ENCODE measurements at places on chromosomes 6 and 20.
A peak's percentile ranks its signal among the peaks of the same experiment; 100 is the strongest.

GRCh38 chr20:43508604-43509040 is 1.1 kb downstream of the L3MBTL1 start:
- no peak for DNase-seq

DNA sequence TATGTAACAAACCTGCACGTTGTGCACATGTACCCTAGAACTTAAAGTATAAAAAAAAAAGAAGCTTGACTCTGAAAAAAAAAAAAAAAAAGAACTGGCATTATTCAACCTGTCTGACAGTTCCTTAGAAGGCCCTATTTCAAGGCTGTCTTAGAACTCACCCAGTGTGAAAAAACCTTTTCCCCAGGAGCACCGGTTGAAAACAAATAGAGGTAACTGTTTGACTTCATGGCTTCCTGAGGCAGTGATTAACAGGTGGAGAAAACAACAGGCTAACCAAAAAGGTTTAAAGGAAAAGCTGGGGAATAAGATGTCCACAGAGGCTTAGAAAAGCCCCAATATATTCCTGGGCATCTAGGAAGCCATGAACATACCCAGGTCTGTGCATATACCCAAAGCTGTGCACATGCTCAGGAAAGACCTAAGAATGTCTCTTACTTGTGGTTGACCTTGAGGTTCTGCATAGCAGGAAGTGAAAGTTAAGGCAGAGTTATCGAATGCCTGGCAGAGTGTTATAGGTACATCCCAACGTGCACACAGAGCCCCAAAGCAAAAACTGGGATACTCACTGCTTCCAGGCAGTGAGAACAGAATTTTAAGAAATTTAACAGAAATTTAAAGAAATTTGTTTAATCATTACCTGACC is 7.0 kb downstream of the UQCC1 start:
- DNase-seq, result no peak

DNA sequence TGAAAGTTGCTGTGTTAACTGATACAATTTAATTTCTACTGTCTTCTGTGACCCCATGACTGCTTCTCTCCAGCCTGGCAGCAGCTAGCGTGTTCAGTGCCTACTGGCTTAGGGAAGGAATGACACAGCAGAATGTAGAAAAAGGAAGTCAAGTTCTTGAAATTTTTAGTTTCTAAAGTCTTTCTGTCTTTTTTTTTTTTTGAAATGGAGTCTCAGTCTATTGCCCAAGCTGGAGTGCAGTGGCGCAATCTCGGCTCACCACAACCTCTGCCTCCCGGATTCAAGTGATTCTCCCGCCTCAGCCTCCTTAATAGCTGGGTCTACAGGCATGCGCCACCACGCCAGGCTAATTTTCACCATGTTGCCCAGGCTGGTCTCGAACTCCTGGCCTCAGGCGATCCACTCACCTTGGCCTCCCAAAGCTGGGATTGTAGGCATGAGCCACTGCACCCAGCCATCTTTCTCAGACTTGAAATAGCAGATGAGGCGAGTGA is 39.3 kb downstream of the PCNA start:
- peak; percentile 16 for DNase-seq

GRCh38 chr6:75963569-75963968 is 108.9 kb downstream of the IMPG1 start:
- no peak for DNase-seq

GRCh38 chr20:57236813-57237584 is 29.4 kb downstream of the BMP7 start:
- no peak for DNase-seq

- no peak for DNase-seq
Observed at GRCh38 chr6:87012743-87013142, 75.4 kb downstream of the HTR1E start.

DNA sequence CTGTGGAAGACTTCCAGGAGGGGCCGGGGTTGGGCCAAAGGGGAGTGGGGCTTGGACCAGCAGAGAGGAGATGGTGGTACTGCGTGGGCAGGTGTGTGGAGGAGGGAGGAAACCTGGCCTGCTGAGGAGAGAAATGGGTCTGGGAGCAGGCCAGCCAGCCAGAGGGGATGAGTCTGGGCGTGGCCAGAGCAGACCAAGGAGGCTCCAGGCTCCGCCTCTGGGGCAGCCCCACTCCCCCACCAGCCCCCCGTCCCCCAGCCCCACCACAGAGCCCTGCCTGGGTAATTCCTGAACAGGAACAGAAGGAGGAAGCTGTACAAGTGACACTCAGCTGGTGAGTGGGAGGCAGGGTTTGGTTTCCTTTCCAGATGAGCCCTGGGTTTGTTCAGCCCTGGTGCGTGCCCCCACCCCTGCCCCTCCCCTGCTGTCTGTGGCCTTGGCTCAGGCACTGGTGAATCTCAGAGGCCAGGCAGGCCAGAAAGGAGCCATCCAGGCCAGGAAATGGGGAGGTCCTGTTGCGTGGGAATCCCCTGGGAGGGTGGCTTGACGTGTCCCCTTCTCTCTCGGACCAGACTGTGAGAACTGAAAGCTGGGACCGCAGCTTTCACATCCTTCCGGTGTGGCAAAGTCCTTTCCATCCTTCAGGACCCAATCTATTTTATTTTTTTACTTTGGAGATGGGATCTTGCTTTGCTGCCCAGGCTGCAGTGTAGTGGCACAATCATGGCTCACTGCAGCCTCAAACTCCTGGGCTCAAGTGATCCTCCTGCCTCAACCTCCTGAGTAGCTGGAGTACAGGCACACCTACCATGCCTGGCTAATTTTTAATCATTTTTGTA is 9.4 kb upstream of the SRC start:
- DNase-seq, result no peak

DNA sequence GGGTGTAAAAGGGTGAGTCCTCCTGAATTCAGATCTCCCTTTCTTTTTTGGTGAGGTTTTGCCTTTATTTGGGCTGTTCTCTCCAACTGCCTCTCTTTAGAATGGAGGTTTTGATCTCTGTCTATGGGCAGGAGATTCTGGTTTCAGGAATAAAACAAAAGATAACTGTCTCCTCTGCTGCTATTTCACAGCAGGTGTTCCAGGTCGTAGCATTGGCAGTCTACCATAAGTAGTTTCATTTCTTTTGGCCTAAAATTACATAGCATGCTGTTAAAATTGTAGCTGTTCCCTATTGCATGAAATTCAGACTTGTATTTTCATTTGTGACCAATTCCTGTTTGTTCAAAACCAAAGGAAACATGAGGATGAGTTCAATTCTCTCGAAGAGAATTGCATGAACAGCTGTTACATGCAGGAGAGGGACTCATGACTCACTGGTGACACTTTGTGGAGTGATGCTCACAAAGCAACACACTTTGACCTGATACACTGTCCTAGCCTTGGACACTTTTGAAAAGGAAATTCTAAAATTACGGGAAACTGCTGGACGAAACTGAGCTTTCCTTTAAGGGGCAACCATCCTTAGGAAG is 76.8 kb upstream of the SIRPG start:
- no peak for DNase-seq

All from muscle of arm (tissue), 14 donors.